ENCODE measurements at places on chromosomes 12 and 14.

- DNase-seq, result no peak
Observed at GRCh38 chr14:37991027-37991426, 216.7 kb upstream of the SSTR1 start.

GRCh38 chr12:41745593-41745992, 399.1 kb downstream of the GXYLT1 start:
- DNase-seq, result no peak

- peak; percentile 58 for DNase-seq
Observed at GRCh38 chr12:51821440-51822260, 26.9 kb downstream of the FIGNL2 start.

- DNase-seq, result no peak
Observed at GRCh38 chr12:127785540-127785939, 481.4 kb upstream of the TMEM132C start.
